Fibroblast of mammary gland (primary cell): ENCODE measurements at places on chromosomes 6 and 20.

- DNase-seq = no peak
Measured at GRCh38 chr6:167688123-167688522, 138.6 kb upstream of the AFDN start.

GRCh38 chr6:25481267-25481666, 170.7 kb upstream of the SCGN start:
- no peak for DNase-seq

DNA sequence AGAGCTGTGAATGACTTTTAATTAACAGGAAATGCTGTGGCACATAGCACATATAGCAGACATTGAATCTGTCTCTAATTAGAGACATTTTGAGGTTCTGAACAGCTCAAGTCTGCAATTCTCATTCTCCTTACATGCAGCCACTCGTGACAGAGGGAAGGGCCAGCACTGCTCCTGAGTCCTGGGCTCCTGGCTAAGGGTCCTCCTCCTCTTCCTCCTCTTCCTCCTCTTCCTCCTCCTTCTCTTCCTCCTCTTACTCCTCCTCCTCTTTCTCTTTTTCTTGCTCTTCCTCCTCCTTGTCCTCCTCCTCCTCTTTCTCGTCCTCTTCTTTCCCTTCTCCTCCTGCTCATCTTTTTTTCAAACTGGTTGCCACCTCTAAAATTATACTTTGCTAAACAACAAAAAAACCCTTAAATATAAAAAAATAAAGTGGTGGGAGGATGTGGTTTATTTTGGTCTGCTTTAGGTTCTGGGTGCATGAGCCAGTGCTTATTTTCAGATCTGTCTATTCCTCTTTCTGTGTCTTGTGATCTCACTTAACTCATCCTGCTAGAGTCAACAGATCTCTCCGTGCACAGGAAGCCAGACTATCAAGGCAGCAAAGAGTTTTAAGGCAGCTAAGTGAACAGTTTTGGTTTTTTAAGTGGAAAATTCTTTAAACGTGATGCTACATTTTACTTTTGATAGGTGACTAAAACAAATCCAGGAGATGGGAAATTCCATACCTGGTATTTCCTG, 159.3 kb downstream of the CD83 start:
- DNase-seq = peak; percentile 26

- DNase-seq = no peak
Measured at GRCh38 chr20:54059691-54060364, 10.6 kb downstream of the BCAS1 start.

- peak; percentile 57 for DNase-seq
Measured at GRCh38 chr6:105591053-105591452, 188.2 kb upstream of the PREP start.

DNA sequence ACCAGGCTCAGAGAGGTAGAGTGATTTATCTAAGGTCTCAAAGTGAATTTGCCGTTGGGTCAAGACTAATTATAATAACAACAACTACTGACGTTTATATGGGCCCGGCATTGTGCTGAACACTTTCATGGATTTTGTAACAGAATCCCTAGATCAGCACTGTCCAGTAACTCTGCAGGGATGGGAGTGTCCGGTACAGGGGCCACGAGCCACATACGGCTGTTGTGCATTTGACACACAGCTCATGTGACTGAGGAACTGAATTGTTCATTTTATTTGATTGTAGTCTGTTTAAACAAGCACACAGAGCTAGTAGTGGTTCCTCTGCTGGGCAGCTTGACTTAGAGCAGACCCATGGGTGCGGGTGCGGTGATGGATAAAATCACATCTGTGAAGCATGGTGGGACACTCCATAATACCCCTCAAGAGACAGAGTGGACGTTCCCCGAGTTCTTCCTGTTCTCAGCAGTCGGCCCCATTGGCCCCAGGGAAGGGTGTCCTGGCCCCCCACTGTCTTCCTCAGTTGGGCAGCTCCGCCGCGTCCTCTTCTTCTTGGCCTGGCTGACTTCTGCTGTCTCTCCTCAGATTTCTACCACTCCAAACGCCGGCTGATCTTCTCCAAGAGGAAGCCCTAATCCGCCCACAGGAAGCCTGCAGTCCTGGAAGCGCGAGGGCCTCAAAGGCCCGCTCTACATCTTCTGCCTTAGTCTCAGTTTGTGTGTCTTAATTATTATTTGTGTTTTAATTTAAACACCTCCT, 6.8 kb downstream of the CDKN1A start:
- DNase-seq = no peak

DNA sequence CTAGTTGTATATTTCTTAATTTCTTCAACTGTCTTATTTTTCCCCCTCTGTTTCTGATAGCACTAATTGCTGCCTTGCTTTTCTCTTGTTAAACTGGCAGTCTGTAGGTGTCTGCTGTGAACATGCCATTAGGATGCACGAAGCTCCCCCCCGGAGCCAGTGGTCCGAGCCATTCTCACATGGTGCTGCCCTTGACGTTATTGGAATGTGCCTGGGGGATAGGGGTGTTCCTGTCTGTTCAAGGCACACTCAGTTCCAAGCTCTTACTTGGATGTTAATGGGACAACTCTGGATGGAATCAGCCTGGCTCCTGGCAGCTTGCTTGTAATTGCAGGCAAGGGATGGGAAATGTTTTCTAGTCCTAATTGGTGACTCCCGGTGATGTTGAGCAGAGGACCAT, 68.4 kb downstream of the RREB1 start:
- DNase-seq = no peak
